ENCODE measurements at places on chromosomes 7 and 10.

DNA sequence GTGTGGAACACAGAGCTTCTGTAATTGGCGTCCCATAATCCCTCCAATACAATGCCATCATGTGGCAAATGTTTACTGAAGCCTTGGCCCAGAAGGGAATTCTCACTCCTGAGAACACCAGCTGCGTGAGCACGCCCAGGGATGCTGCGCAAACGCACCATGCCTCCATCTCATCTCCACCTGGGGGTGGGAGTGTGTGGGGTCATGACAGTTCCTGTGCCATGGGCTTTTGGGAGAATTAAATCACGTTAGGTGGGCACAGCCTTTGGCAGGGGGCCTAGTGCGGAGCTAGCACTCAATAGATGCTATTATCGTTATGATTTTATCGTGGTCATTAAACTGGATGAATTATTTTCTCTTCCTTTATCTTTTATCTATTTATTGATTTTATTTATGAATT is 15.8 kb downstream of the WDFY4 start:
- no peak for DNase-seq

- no peak for DNase-seq
These were observed 3.1 kb upstream of the SMURF1 start for GRCh38 chr7:99146979-99147378.

- no peak for DNase-seq
These were observed 16.7 kb upstream of the C10orf71 start for GRCh38 chr10:49282306-49282705.

GRCh38 chr7:17774716-17775288 is 165.5 kb downstream of the SNX13 start:
- DNase-seq = no peak

DNA sequence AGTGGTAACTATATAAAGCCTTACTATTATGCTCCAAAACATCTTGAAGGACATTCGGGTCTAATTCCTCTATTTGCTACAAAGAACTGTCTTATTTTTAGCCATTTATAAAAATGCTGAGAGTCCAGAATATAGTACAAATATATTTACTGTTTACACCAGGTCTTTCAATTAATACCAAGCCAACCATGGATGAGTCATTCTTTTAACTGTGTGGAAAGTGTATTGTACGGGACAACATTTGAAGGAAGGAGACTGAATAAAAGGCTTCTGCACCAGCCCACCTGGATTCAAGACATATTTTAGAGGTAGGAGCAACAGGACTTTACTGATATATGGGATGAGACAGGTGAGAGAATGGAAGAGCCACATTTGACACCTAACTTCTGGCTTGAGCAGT is 35.4 kb downstream of the MASTL start:
- DNase-seq = no peak

DNA sequence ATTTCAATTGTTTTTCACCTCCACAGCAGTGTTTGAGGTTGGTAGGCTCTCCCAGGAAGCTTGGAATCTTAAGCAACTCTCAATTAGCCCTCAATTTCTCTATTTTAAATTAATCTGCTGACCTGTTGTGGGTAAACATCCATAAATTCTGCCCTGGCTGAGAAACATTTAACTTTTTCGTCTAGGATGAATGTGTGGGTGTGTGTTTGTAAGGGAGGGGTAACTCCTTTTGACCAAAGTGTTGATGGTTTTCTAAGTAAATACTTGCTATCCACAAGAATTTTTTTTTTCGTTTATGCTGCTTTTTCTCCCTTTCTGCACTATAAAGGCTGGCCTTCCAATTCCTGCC is 973 bp downstream of the PPP3CB start:
- DNase-seq = no peak

- DNase-seq = no peak
These were observed 23.3 kb downstream of the CD36 start for GRCh38 chr7:80661729-80662128.
